ENCODE measurements at places on chromosomes 1 and 21.

DNA sequence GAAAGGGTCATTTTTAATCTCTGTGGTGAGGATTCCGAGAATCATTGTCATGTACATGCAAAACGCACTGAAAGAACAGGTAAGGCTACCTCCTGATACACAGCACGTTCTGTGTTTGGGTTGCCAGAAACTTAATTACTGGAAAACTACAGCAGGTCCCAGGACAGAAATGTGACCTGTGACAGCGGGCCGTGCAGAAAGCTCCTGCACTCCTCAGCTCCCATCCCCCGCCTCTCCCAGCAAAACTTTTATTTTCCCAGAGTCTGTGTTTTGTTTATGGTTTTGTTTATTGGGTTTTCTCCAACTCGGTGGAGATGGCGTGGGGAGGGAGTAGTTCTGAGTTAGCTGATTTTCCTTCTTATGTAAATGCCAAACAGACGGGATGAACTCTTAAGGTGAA is 44.7 kb downstream of the SLC44A3 start:
- no peak for DNase-seq

DNA sequence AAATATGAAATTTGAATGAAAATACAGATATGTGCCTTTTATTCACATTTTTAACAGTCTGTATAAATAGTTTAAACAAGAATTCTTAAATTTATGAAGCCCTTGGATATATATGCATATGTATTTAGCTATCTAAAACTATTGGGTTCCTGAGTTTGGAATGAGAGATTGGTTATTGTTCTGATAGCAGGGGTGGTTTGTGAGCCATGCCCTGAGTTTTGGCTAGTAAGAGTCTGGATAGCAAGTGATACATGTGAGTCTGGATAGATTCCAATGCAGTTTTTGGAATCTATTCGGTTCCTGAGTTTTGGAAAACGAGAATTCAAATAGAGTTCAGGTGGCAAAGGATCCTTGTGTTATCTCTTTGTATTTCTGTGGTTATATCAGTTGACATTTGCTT is 2.8 kb downstream of the MAN1A2 start:
- no peak for DNase-seq

- DNase-seq = peak; percentile 3
These were observed 72.9 kb downstream of the IVNS1ABP start for GRCh38 chr1:185244015-185244747.

DNA sequence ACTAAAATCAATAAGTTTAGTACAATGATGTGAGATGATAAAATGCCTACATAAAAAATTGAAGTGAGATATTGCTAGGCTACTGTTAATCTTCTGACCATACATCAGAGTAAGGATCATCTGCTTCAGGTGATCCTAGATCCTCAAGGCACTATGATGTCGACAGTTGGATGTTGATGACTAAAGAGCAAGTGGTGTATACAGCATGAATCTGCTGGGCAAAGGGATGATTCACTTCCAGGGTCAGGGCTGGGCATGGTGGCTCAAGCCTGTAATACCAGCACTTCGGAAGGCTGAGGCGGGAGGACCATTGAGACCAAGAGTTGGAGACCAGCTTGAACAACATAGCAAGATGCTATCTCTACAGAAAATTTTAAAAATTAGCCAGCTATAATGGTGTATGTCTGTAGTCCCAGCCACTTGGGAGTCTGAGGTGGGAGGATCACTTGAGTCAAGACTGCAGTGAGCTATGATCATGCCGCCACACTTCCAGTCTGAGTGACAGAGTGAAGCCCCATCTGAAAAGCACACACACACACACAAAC is 24.6 kb downstream of the NUF2 start:
- DNase-seq = no peak

DNA sequence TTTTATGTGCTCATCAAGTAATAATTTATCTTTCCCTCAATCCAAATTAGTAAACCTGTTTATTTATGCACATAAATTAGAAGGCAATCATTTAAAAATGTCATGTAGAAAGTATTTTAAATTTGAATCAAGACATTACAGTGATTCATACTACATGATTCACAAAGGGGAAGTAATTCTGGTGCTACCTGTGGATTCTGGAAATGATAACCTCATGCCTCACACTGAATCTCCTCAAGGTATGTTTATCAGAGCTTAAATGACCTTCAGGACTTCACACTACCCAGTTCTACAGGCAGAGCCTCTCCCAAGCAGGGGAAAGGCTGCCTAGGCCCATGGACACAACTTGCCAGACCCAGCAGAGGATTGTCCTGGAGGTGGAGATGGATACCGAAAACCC is 25.2 kb upstream of the TDRD10 start:
- DNase-seq = no peak

DNA sequence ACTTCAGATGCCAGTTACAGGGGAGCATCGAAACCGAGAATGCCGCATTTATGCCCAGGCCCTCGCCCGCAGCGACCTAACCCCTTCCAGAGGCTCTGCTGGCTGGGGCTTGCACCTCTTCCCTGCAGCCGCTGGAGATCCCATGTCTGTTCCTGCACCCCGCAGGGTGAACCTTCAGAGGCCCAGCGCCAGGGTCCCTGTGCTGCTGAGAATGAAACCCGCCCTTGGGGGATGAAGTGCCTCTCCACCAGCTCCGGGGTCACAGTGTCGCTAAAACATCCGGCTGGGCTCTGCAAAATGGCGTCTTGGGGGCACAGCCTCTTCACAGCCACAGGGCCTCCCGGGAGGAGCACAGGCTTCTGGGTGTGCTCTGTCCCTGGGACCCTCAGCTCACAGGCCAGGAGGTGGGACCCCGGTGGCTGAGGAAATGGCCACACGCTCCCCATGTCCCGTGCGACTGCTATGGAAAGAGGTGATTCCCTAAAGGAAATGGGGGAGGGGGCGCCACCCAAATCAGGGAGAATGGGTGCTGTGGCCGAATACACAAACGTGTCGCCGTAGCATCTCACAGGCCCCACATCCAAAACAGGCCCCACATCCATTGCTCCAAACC is 39.9 kb upstream of the TSPEAR start:
- DNase-seq = no peak

GRCh38 chr1:84386716-84387479 is 11.4 kb upstream of the DNASE2B start:
- DNase-seq = no peak

- no peak for DNase-seq
These were observed 3.1 kb upstream of the LMNA start for GRCh38 chr1:156111355-156111962.

DNA sequence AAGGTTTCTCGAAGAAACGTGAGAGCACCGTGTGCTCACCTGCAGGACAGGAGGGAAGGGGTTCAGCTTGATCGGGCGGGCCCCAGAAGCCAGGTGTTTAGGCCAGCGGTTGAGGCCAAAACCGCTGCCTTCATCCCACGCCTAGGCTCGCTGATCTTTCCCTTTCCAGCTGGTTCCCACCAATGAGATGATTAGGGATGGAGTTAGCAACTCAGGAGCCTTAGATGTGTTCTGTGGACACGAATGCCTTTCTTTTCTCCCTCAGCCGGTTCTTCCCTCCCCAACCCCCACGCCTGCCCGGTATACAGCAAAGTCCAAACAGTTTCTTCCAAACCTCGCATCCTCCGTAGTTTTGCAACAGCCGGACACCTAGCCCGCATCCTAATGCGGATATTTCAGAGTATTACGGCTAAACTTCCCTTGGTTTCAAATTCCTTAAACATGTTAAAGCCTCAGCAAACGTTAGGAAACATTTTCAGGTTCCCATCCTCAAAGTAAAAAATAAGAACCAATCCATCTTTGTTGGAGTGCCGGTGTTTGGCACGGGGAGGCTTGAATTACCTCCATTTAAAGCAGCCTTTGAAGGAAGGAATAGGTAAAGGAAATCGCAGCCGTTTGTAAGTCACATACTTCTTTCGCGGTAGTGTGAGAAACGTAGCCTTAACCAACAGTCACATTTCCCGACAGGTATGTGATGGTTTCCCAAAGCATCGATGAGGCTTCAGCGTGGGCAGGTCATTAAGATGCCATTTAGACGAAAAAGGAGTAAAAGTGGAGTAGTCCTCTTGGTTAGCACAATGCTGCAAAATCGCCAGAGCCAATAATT is 1.1 kb downstream of the LRRC8C start:
- DNase-seq = no peak

- DNase-seq = no peak
These were observed 50.9 kb downstream of the SLC37A1 start for GRCh38 chr21:42564561-42564971.

GRCh38 chr1:152907686-152908601 is at the start of gene IVL:
Gene IVL (plus strand): TSS chr1:152908546. CDS start chr1:152909798, 1,252 bp downstream.
- DNase-seq = no peak

GRCh38 chr1:113931451-113931851 is 2.3 kb downstream of the HIPK1 start:
- no peak for DNase-seq

- no peak for DNase-seq
These were observed 103.4 kb downstream of the ETS2 start for GRCh38 chr21:38909109-38909508.

DNA sequence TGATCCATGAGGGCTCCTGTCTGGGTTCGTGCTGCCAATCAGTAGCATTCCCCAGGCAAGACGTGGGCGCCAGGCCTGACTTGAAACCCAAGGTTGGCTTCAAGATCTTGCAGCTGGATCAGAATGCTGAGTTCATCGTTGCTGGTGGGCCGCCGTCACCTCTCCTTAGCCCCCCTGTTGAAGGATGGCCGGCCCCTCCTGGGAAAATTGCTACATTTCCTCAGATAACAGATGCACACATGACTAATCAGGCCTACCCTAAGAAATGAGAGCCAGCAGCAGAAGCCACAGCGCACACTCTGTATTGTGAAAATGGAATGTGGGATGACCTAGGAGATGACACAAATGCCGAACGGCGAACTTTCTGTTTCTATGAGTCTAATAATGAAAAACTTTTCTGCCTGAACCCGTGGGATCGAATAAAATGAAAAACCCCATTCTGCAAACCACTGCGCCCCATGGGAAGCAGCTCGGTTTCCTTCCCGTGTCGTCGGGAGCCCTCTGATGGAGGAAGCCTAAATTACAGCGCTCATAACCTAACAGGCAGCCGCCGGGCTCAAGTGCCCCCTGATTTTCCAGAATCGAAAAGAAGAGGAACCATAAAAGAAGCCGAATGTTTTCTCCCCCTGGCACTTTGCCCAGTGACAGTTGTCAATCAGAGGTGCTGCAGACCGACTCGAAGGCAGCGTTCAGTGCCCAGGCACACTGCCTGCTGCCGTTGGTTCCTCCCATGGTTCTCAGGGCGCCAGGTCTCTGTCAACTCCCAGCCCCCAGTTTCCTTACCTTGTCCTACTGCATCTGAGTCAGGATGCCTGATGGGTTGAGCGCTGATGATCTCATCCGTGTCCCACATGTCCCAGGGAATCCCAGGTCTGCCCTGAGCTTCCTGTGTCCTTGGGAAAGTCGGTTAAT is 38.2 kb upstream of the H6PD start:
- DNase-seq = no peak

GRCh38 chr1:98005326-98006010 is 84.6 kb upstream of the DPYD start:
- DNase-seq = no peak

GRCh38 chr1:162458236-162458635 is 39.4 kb upstream of the UHMK1 start:
- no peak for DNase-seq

GRCh38 chr1:18446751-18447150 is 34.0 kb upstream of the KLHDC7A start:
- no peak for DNase-seq
